ENCODE measurements at places on chromosomes 1 and 21.

GRCh38 chr1:53350853-53351767 is 23.2 kb upstream of the LRP8 start:
- DNase-seq, result no peak

- peak; percentile 93 for DNase-seq
Measured at GRCh38 chr1:28232558-28233263, at the start of gene DNAJC8. DNAJC8 (minus strand) TSS chr1:28233029; CDS start chr1:28232998, 31 bp downstream.

DNA sequence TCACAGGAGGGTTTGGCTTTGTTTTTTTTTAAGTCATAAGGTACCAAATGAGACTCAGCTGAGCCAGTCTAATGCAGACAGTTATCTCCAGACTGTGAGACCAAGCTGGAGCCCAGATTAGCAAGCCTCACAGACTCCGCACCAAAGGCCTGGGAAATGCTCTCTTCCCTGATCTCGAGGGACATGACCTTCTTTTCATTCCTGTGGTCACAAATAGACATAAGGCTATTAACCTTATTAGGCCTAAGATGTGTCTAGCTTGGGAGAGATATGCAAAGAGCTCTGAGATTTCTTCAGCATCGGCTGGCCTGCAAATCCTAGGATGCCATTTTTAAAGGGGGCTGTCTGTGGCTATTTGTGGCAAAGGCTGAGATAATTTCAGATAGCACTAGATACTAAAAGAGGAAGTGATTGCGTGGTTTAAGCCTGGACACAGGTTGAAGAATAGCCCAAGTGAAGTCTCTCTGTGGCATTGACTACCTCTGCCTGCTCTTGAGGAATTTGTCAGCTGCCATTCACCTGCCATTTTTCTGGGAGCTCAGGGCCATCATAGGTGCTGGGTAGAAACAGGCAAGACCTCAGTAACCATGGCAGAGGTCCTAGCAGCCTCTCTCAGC is 301.3 kb downstream of the SIPA1L2 start:
- no peak for DNase-seq

GRCh38 chr1:165893507-165893906 is 66.1 kb downstream of the UCK2 start:
- DNase-seq, result no peak

- no peak for DNase-seq
Measured at GRCh38 chr1:114338191-114338890, 172.7 kb downstream of the TRIM33 start.

Data from activated gamma-delta T cell treated with anti-CD3 and anti-CD28 coated beads, Interleukin-2, amount 50 U/mL, for 16 hours (primary cell).